Stimulated activated CD8-positive, alpha-beta memory T cell treated with anti-CD3 and anti-CD28 coated beads, Interleukin-7, amount 100 ng/mL, for 4 hours (primary cell): ENCODE measurements at places on chromosomes 1 and 21.

DNA sequence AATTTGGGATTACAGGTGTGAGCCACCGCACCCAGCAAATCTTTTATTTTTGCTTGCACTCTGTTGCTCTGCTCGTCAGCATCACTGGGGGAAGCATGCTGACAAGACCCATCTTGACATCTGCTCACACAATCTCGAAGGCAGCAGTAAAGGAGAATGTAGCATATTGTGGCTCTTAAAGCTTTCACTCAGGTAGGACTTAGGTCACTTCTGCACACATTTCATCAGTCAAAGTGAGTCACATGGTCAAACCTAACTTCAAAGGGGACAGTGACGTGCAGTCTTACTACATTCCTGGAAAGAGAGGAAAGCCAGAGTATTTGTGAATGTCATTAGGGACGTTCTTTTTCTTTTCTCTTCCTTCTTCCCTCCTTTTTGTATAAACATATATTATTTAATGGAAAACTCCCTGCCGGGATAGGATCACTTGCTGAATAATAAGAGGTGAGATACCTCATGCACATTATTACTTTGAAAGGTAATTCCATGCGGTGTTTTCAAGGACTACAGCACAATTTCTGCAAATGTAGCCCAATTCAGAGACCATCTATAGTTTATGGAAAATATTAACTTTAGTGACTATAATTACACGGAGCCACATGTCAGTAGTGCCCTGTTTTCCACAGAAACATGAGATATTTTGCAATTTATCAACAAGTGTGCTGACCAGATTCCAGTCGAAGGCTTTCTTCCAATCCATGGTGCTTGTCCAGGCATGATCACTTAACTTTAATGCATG, 19.3 kb upstream of the ACBD6 start:
- DNase-seq, result no peak

DNA sequence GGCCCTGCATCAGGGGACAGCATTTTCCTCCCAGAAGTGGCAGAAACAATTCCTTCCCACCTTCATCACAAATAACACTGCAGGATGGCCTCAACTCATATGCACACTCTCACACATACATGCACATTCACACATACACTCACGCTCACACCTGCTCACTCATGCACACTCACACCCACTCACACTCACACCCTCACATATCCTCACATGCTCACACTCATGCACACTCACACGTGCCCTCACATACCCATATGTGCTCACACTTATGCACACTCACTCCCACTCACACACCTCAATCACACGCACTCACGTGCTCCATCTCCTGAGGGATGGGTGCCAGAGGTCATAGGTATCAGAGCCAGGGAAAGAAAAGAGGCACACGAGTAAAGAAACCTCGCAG, 77.1 kb downstream of the NFASC start:
- no peak for DNase-seq

DNA sequence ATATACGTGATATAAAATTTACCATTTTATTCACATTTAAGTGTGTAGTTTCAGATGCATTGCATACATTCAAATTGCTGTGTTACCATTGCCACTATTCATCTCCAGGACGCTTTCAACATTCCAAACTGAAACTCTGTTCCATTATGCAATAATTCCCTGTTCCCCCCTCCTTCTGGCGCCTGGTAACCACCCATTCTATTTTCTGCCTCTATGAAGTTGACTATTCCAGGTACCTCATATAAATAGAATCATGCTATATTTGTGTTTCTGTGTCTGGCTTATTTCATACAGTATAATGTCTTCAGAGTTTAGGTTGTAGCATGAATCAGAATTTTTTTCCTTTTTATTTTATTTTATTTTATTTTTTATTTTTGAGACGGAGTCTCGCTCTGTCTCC, 41.7 kb downstream of the SLC22A15 start:
- no peak for DNase-seq

DNA sequence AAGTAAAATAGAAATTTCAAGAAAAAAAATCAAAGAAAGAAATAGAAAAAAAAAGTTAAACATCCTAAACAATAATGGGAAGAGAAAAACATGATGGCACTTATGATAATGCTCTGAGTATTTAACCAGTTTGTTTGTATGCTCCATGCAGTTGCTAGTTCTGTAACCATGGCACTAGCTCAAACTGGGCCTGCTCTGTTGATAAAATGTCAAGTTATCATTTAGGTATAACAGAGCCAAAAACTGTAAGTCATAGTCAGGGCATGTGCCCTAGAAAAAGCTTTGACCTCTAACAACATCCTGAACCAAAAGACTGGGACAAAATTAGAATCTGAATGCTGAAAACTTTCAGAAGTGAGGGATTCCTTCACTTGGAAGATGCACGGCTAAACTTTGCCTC, 148.9 kb downstream of the KCNT2 start:
- no peak for DNase-seq

DNA sequence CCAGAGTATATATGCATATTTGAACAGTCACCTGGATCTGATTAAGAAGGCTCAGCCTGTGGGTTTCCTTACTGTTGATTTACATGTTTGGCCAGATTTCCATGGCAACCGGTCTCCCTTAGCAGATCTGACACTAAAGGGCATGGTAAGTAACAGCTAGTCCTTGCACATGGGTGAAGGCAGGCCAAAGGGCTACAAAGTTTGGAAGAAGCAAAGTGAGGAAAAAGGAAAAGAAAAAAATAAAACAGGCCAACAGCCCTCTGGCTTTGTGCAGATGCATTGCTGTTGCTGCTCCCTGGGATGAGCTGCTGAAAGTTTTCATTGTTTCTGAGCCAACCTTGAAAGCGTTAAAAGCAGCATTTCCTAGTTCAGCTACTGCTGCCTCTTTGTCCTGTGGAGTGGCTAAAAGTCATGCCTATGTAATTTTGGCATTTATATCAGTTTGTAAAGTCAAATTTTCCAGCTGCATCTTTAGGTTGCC, 176.5 kb upstream of the HOOK1 start:
- no peak for DNase-seq

DNA sequence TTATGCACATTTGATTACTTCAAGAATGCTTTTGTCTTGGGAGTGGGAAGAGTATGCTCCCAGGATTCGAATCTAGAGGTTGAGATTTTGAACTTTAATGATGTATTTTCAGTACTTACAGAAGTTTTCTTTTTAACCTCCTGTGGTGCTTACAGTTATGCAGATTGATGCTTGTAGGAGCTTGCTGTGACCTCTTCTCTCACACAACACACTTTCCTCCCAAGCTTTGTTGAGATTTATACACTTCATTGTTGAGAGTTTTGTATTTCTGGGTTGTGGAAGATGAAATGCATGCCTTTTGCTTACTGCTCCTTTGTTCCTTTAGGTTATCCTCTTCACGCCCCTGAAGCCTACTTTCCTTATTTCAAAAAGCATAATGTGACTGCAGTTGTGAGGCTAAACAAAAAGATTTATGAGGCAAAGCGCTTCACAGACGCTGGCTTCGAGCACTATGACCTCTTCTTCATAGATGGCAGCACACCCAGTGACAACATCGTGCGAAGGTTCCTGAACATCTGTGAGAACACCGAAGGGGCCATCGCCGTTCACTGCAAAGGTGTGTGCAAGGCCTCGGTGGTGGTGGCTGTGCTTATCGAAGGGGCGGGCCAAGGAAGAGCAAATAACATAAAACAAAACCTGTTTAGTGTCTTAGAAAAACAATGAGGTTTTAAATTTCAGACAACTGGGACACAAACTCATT, 75.5 kb upstream of the GPR88 start:
- DNase-seq, result no peak

- no peak for DNase-seq
Observed at GRCh38 chr1:8133657-8134430, 107.7 kb upstream of the ERRFI1 start.

- DNase-seq, result no peak
Observed at GRCh38 chr1:198619375-198620140, 19.3 kb upstream of the PTPRC start.

DNA sequence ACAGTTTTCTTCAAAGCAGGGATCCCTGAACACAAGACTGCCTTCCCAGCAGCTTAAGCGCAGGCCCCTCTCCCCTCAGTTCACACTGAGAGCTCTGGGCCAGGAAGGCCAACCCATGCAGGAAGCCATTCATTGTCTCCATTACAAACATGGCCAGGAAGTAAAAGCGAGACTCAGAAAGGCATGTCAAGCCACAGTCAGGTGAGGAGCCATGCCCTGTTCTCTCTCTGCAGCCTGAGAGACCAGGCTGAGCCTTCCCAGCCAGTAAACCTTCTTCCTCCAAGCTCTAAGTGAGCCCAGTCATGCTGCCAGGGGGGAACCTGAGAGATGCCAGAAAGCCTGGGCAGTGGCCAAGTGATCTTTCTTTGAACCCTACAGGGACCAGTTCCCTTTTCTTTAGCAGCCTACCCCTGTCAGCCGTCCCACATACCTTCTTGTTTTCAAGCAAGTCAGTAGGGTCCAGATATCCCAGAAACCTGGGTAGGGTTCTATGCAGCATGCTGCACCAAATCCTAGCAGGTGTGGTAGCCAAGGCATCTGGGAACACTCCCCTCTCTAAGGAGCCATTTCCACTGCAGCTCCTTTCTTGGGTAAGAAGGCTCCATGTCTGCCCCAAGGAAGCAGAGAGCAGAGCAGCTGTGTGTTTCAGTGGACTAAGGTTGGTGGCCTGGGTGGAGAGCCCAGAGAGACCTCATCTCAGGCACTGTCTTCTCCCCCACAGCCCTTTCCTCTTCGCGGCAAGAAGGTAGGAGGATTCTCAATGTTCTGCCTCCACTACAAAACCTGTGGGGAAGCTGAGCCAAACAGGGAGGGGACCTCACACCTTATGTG, 977 bp downstream of the TRAF3IP3 start:
- no peak for DNase-seq

DNA sequence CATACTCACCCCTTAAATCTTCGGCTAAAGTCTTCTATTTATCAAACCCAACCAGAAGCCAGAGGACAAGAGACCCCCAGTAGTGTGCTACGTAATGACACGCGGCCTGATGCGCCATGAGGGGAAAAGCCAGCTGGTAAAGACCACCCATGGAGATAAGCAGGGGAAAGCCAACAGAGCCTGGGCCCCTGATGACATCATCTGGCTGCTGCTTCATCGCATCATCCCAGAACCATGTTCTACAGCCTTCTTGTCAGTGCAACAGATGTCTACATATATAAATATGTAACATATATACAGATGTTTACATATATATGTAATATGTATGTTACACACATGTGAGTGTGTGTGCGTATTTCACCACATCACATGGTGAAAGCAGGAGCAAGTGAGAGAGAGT, 81.7 kb upstream of the VANGL1 start:
- DNase-seq, result no peak

- DNase-seq, result no peak
Observed at GRCh38 chr1:87833166-87833565, 504.5 kb downstream of the LMO4 start.
